Pons (tissue), 1 donor: ENCODE measurements at places on chromosomes 5 and 9.

DNA sequence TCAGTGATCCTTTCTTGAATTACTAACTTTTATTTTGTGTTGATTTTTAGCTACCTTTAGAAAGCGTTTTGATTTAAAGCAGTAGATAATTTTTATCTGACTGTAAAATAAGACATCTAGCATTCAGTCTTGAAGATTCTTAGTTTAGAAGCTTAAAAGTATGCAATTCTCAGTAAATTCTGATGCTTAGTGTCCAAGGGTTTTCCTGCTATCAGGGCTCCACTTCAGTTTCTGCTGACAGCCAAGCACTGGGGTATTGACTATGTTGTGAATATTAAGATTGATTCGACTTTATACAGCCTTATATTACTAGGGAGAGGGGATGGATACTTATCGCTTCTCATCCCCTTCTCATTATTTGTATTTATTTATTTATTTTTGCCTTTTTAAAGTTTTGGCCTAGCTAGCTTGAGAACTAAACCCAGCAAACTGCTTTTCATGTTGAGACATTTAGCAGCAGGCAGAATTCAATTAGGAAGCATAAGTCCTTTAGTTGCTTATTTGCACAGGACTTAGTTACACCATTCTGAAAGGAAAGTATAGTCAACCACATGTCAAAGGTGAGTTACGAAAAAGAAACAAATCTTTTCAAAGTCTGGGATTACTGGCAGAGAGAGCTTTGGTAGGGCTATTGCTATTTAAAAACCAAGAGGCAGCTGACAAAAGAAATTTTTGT, 2.9 kb downstream of the PBX3 start:
- peak; percentile 60 for DNase-seq

DNA sequence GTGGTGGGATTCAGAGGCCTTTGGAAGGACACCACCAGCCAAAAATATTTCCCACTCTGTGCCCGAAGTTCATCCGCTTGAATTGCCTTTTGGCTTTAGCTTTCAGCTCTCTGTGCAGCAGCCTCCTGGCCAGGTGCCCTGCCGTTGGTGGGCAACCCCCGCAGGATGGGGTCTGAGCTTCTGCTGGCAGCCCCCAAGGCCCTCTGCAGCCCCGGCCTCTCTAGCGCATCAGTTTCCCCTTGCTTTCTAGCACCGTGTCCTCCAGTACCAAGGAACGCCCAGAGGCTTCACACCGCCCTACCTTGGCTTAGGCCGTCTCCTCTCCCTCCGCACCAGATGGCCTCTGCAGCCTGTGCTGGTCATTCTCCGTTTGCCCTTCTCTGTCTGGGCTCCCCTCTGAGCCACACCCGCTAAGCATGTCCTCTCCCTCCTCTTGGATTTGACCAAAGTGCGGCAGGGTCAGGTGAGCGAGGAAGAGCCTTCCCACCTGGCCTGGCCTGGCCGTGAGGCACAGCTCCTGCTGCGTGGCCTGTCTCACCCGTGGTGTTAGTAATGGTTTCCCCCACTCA, 4.2 kb upstream of the TSC1 start:
- DNase-seq: no peak

GRCh38 chr5:146339715-146340259, 1.1 kb downstream of the POU4F3 start:
- DNase-seq: no peak

DNA sequence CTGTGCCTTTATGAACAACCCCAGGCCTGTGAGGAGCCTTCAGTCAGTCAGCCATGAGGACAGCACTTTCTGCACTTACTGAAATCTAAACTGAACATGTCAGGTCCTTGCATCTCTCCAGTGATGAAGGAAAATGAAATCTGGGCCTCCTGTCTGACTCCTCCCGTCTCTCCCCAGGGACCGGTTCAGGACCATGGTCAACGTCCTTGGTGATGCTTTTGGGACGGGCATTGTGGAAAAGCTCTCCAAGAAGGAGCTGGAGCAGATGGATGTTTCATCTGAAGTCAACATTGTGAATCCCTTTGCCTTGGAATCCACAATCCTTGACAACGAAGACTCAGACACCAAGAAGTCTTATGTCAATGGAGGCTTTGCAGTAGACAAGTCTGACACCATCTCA, 77.0 kb upstream of the PLPP6 start:
- DNase-seq: no peak

DNA sequence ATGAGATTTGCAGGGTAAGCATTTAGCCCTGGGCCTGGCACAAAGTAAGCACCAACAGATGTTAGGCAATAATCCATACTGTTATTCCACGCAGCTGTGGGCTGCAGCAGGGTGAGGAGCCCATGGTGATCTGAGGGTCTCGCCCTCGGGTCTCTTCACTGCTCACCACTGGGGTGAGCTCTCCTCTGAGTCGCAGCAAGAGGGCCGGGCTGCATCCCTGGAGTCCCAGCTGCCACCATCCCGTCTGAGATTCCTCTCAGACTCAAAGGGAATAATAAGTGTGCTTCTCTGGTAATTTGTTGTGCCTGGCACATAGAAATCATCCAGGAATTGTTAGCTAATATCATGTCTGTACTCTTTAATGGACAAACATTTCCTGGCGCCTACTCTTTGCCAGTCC, 6.9 kb downstream of the NKX2-5 start:
- DNase-seq: no peak

- no peak for DNase-seq
Observed at GRCh38 chr9:32423371-32423770, 38.9 kb downstream of the ACO1 start.

- DNase-seq: no peak
Observed at GRCh38 chr9:83342006-83342405, 196.2 kb downstream of the FRMD3 start.

DNA sequence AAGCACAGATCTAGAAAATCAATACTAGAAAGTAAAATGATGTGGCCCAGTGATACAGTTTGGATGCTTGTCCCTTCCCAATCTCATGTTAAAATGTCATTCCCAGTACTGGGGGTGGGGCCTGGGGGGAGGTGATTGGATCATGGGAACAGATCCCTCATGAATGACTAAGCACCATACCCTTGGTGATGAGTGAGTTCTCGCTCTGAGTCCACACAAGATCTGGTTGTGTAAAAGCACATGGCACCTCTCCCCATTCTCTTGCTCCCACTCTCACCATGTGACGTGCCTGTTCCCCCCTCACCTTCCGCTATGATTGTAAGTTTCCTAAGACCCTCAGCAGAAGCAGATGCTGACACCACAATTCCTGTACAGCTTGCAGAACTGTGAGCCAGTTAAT, 234.2 kb upstream of the CDH6 start:
- DNase-seq: no peak

DNA sequence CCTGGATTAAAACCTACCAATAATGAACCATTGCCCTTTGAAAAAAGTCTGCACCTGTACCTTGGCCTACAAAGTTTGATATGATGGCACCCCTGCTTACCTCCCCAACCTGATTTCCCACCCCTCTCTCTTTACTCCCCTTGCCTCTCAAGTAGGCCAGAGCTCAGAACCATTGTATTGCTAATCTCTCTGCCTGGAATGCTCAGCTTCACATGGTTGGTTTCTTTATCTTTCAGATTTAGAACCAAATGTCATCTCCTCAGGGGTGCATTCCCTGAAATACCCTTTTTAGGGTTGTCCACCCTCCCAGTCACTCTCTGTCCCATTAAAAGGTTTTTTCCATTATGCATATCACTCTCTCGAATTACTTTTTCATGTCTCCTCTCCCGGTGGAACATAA, 116.6 kb upstream of the VCAN start:
- DNase-seq: no peak

GRCh38 chr9:14347406-14348122, 33.6 kb upstream of the NFIB start:
- no peak for DNase-seq

DNA sequence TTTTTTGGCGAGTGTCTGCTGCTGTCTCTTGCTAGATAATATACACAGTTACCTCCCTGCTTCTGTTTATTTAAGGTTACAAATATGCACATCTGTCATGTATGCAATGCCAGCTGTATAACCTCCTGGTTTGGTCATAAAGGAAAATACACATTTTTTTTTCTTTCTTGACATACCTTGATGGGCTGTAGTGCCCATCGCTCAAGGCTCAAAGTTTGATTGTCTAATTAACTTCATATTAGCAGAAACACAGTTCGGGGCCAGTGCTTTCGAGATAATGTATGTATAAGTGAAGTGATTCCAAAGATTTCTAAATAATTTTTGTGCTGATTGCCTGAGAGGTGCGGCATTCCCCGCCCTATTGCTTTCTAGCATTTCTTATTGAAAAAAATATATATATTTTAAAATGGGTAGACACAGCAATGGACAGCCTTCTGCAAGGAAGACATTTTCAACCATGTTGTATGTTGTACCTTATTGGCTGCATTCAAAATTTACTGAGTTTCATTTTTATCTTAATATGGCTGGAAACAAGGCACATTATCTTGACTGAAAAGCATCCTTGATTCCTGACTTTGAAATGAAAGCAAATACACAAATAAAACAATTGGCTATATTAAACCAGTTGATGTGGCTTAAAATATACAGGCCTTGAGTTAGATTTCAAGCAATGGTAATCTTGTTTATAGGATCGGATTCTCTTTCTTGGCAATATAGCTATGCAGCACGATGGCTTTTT, 206.2 kb downstream of the MEF2C start:
- peak; percentile 38 for DNase-seq

GRCh38 chr9:16206518-16206917, 653.7 kb downstream of the CCDC171 start:
- no peak for DNase-seq

DNA sequence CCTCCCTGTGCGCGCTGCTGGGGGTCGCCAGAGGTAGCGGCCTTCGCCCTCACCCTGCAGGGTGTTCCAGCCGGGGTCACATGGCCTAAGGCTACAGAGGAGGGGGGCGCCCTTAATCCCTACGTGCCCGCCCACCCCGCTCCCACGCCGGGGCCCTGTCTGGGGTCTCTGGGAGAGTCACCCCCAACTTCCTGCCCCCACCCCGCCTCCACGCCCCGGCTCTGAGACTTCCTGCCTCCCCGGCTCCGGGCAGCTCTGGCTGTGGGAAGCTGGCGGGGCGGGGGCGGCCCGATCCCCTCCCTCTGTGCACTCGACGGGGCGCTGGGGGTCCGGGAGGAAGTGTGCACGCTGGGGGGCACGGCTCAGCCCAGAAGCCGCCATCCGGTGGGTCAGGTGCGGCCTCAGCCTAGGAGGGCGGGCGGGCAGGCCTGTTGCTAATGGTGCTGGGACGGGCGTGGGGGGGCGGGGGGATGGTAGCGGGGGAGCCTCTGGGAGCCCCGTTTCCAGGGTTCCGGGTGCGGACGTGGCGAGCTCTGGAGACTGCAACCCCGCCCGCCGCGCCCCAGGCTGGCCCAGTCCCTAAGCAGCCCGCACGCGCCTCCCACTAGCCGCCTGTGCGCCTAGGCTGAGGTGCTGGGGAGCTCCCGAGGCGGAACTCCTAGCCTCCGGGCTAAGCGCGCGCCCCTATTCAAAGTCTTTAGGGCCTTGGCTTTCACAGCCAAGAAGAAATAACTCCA, 61.6 kb downstream of the CXXC5 start:
- no peak for DNase-seq

DNA sequence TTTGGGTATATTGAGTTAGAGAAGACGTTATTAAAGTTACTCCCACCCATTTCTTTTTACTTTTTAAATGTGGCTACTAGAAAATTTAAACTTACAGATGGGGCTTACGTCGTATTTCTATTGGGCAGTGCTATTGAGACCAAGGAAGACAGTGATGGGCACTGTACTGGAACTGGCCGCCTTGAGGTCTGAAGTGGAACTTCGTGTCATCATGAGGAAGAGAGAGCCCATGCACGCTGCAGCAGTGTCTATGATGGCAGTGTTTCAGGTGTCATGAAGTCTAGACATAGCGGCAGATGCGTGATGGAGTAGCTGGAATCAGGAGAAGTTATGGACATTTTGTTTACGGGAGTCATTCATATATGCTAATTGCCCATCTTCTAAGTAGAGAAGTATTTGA, 143.7 kb downstream of the LRRC70 start:
- no peak for DNase-seq

- no peak for DNase-seq
Observed at GRCh38 chr5:162301356-162301755, 233.8 kb downstream of the GABRG2 start.

GRCh38 chr5:116289276-116289675, 204.5 kb downstream of the COMMD10 start:
- no peak for DNase-seq

GRCh38 chr5:41193456-41194205, 19.7 kb downstream of the C6 start:
- DNase-seq: peak; percentile 55

DNA sequence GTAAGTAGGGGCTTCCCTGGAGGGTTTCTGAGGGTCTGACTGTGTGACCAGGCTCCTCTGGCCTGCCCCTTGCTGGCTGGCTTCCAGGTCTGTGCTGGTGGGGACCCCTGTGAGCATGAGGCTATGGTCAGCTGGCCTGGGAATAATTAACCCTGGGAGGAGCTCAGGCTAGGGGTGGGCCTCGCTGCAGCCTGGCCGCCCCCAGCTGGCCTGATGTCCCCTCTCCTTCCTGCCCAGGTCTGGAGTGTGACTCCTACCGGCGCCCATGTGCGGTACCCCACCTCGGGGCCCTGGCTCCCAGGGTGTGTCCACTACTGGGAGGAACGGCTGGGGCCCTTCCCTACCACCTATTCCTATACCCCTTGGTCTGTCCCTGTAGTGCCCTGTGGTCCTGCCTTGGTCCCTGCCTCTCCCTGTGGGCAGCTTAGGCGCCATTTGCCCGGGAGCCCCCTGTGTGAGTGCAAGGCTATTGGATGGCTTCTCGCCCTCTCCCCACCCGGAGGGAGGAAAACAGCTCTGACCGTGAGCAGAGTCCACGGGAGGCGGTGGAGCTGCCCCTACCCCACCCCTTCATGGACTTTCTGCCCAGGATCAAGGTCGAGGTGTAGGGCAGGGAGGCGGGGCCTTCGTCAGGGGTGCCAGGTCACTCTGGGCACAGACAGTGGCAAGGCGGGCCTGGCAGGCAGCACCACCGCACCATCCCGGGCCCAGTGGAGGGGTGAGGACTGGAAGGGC, 9.4 kb downstream of the RXRA start:
- DNase-seq: no peak

- DNase-seq: no peak
Observed at GRCh38 chr5:151240924-151241635, 11.9 kb upstream of the GM2A start.

GRCh38 chr9:116717150-116717549, 30.0 kb downstream of the TRIM32 start:
- no peak for DNase-seq

DNA sequence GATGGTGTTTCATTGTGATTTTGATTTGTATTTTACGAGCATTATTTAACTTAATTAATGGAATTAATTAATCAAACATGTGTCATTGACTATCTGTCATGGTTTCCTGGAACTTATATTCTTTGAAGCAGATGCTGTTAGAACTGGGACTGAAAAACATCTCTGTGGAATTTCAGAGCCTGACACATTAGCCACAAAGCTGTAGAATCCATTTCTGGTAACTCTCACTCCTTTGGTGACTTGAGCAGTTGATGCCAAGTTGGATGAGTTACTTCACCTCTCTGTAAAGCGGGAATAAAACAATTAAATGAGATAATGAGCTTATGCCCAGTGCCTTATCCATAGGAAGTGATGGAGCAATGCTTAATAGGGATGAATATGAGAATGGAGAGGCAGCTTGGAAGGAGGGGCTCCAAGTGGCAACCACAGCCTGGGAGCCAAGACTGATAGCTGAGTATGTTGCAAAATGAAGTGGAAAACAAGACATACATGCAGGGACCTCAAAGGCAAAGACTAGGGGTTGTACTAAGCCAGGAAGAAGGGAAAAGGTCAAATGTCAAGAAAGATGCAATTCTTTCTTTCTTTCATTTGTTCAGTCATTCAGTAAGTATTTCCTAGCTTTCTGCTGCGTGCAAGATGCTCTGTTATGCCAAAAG, 23.1 kb upstream of the ADRA1B start:
- no peak for DNase-seq
